ENCODE measurements at places on chromosomes 11 and 22.

DNA sequence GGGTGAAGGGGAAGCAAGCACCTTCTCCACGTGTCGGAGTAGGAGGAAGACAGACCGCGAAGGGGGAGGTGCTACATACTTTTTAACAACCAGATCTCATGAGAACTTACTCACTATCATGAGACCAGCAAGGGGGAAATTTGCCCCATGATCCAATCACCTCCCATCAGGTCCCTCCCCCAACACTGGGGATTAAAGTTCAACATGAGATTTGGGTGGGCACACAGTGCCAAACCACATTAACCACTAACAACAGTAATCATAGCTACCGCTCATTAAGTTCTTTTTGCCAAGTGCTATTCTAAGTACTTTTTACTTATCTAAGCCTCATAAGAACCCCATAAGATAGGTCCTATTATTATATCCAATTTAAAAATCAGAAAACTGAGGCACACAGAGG lies 450.5 kb upstream of the DDI1 start:
- no peak for DNase-seq

- DNase-seq: peak; percentile 77
Measured at GRCh38 chr22:26398741-26399153, 30.3 kb upstream of the ASPHD2 start.

DNA sequence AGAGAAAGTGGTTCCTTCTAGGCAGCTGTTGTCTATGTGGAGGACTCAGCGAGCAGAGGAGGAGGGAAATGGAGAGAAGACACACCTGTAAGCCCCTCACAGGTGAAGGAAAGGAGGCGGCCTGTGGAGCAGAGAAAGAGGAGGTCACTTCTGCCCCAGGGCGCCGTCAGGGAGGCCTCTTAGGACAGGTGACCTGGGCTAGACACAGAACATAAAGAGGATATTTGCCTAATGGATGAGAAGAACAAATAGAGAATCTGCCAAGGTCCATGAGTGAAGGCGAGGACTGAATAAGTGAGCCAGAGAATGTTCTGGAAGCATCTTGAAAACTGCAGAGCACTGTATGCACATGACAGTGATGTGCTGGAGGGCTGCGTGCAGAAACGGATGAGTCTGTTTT lies 2.2 kb upstream of the SCUBE1 start:
- DNase-seq: no peak

- DNase-seq: peak; percentile 40
Measured at GRCh38 chr11:95923728-95924413, at the start of gene MTMR2. Gene MTMR2 (minus strand): TSS chr11:95924107. CDS start chr11:95923954, 153 bp downstream.

DNA sequence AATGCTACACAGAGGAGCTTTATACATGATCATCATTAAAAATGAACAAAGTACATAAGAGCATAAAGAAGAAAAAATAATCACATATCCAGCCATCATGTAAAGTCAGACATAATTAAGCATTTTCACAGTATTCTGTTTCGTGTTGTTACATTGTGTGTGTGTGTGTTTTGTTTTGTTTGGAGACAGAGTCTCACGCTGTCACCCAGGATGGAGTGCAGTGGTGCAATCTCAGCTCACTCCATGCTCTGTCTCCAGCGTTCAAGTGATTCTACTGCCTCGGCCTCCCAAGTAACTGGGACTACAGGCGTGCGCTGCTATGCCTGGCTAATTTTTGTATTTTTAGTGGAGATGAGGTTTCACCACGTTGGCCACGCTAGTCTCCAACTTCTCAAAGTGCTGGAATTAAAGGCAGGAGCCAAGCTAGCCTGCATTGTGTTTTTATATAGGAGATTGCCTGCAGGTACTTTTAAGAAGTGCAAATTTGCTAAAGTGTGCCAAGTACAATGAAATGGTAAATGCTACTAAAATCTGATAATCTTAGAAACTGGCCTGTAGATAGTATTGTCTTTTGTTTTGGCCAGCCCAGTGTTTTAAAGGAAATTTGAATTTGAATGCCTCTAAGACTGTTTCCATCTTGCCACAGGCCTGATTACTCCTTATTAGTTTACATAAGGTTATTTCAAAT lies 7.8 kb downstream of the CTSC start:
- no peak for DNase-seq

DNA sequence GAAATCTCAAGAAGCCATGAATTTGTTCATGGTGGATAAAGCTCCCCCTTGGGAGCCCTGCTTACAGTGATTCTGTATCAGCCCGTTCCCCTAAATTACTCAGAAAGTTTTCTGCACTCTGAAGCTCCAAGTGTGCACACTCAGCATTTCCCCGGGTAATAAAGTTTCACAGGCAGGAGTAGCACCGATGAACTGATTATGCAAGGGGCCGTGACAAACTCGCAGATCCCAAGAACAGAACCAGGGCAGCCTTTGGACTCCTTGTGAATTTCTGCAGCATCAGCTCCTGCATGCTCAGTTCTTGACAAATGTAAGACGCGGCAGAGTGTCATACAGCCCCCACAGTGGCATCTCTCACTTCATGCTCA lies 73.5 kb downstream of the COMMD9 start:
- DNase-seq: no peak

All from Kasumi-1 (cell line).